ENCODE measurements at places on chromosomes 7 and 10.

DNA sequence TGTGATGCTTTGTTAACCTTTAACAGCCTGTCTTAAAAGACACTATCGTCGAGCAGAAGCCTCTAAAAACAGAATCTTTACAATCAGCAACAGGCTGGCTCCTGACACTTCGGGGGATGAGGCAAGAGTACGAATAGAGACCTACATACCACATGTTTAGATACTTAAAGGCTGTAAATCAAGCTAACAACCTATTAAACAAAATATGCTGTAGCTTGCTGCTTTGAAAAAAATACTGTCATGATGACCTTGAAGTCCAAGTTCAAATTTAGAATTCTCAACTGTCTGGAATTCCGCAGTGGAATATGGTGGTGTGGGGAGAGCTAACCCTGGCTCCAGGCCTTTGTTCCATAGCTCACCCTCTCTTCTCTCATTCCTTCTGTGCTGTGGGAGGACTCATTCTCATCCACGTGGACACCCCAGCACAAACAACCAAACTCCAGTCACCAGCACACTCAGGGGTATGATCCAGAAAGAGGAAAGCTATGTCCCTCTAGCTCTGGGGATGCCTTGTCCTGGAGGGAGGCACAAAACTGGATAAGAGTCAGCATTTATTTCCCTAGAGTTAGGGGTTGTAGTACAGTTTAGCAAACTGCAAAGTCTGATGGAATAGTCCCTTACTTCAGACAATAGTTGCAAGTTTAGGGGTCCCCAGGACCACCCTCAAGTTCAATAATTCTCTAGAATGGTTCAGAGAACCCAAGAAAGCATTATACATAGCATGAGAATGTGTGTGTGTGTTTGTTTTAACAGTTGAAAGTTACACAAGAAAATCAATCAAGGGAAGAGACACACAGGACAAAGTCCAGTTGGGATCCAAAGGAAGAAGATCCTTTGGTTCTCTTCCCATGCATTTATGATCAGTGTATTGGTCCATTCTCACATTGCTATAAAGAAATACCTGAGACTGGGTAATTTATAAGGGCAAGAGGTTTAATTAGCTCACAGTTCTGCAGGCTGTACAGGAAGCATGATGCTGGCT, 196.1 kb upstream of the SVIL start:
- DNase-seq, result no peak

GRCh38 chr10:9848981-9849380, 1168.7 kb upstream of the CELF2 start:
- no peak for DNase-seq

DNA sequence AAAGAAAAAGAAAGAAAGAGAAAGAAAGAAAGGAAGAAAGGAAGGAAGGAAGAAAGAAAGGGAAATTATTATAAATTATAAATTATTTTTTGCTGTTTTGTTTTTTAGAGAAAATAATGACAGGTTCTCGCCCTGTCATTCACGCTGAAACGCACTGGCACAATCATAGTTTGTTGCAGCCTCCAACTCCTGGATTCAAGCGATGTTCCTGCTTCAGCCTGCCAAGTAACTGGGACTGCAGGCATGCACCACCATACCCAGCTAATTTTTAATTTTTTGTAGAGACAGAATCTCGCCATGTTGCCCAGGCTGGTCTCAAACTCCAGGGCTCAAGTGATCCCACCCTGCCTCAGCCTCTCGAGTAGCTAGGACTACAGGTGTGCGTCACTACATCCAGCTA, 21.6 kb downstream of the MMD2 start:
- DNase-seq, result no peak

DNA sequence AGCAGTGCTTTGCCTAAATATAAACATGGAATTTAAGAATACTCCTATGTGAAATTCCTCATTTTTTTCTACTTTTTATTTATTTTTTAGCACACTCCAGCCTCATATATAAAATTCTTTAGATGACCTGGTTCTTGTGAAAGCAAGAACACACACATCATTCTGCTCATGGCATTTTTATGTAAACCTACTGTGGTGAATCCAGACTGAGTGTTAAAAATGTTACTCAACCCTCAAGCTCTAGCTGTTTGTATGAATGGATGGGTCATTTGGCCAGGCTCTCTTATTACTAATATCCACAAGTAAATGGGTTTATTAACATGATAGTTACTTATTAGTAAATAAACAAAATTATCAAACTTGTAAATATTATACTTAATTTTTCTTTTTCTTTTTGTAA, 551.7 kb upstream of the LRRN3 start:
- no peak for DNase-seq

DNA sequence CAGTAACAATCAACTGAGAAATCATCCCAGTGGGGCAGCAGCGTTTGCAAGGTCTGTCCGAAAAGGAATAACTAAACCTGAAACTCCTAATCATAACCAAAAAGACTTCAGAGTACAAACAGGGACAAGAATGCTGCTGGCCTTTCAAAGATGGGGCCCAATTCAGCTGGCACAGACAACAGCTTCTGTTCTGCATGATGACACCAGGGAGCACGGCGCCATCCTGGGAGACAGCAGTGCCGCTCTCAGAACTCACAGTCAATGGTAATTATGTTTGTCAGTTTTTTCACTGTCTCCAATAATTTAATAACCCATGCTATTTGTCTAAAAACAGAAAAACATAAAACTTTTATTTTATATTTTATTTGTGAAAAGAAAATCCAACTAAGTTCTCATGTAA, 90.0 kb downstream of the LARP4B start:
- DNase-seq, result no peak

- no peak for DNase-seq
These were observed 660 bp upstream of the HHEX start for GRCh38 chr10:92688927-92689662.

- no peak for DNase-seq
These were observed 4.3 kb upstream of the C1GALT1 start for GRCh38 chr7:7178081-7178480.

DNA sequence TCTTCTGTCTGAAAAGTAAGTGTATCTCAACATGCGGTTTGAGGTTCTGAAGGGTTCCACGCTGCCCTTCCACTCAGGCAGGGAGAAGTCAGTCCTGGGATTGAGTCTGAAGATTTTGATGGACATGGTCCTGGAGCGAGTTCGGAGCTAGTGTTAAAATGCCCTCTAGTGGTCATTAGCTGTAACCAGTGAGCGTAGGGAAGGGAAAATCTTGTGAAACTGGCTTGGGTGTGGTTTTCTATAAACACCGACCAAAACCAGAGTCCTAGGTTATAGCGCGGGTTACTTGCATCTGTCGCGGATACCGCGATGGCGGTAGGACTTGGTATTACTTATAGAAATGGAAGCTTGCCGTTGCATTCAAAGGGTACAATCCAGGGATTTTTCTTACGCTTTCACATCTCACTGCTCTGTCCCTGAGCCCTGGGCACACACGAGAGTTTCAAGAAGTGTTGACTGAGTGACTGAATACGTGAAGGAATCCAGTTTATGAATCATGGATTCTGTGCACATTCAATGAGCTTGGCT, 348.2 kb upstream of the C7orf33 start:
- DNase-seq, result peak; percentile 48

DNA sequence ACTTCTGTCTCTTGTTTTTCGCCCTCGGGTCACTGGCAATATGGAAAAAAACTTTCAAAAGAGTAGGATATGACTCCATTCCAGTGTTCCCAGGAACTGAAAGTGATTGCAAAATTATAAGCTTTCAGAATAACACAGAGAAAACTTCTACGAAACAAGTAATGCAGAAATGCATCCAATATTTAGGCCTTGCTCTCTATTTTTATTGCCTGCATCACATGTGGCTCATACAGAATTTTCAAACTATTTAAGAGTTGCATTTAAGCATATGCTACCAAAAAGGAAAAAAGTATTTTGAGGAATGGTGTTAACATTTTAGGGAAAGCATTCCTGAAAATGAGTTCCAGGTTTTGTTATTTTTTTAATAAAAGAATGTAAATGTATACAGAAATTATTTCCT, 228.0 kb downstream of the CACNB2 start:
- no peak for DNase-seq

DNA sequence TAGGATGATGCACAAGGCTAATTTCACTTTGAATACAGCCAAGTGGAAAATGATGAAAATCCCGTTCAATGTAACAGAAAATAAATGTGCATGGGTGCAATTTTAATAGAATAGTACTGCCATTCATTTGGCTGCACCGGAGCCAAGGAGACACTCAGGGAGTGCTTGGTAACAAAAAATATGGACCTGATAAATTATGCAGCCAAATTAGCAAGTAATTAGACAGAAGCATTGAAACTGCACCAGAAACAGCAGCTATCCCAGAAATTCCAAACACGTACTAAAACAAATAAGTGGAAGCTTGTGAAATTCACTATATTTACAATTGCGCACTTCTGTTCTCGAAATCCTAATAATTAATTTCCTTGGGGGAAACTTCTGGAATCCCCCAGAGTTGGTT, 31.5 kb downstream of the ST8SIA6 start:
- DNase-seq, result no peak
